Femur (tissue), 1 donor: ENCODE measurements at places on chromosomes 5 and 9.

DNA sequence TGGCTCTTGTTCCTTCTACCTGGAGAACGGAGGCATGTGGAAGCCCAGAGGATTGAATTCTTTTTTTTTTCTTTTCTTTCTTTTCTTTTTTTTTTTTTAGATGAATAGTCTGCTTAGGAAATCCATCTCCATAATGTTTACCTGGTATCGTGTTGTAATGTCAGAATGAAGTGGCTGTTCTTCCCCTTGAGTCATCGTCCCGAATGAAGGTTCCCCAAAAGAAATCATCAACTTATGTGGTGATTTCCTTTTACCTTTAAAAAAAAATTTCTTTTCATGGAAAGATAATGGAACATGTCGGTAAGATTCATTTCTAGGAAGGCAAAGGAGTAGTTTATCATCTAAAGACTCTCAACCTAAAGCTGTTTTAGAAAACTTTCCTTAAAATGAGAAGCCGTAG, 59.7 kb downstream of the DOCK8 start:
- DNase-seq = no peak

- DNase-seq = no peak
Measured at GRCh38 chr5:96978812-96979449, 43.1 kb downstream of the LNPEP start.

GRCh38 chr5:135721548-135722090, 112.8 kb upstream of the SLC25A48 start:
- no peak for DNase-seq

- DNase-seq = no peak
Measured at GRCh38 chr5:145557345-145557744, 277.8 kb downstream of the PRELID2 start.

GRCh38 chr9:28503573-28503972, 930.3 kb upstream of the C9orf72 start:
- no peak for DNase-seq

DNA sequence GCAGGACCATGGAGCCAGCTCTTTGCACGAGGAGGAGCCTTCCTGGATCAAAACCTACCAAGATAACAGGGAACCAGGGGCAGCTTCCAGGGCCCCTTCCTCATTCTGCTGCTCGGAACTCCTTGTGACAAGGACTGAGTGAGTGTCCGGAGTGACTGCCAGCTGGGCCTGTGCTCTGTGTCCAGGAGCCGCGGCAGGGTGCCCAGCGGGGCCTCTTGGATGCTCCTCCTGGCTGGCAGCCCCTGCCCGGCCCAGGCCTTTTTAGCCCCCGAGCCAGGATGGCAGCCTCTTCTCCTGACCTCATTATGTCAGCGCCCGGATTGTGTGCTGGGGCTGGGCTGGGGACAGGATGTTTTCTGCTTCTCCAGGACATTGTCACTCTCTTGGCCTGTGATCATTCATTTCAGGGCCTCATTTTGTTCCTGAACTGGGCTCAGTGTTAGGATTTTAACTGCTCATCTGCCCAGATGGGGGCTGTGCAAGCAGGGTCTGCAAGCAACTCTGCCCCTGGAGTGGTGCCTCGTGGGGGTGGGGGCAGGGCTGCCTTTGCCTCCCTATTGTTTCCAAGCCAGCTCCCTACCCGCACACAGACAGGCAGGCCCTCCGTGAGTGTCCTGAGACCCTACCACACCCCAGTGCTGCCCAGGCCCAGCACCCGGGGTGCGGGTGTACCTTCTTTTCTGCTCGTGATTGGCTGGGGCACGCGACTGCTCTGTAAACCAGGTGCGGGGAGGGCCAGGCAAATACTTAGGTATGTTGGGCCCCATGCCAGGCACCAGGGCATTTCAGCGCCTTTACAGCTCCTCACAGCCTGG, 161.6 kb downstream of the COL23A1 start:
- DNase-seq = no peak

DNA sequence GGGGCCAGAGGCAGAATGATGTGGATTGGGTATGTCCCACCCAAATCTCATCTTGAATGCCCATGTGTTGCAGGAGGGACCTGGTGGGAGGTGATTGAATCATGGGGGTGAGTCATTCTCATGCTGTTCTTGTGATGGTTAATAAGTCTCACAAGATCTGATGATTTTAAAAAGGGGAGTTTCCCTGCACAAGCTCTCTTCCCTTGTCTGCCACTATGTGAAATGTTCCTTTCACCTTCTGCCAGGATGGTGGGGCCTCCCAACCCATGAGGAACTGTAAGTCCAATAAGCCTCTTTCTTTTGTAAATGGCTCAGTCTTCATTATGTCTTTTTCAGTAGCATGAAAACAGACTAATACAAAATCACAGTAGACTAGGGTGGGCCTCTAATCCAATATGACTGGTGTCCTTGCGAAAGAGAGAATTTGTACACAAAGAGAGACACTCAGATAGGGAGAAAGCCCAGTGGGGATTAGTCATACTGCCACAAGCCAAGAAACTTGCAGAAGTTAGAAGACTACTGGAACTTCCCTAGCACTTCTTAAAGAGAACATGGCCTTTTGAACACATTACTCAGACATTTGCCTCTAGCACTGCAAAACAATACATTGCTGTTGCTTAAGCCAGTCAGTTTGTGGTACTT, 68.4 kb downstream of the ANXA1 start:
- DNase-seq = no peak

DNA sequence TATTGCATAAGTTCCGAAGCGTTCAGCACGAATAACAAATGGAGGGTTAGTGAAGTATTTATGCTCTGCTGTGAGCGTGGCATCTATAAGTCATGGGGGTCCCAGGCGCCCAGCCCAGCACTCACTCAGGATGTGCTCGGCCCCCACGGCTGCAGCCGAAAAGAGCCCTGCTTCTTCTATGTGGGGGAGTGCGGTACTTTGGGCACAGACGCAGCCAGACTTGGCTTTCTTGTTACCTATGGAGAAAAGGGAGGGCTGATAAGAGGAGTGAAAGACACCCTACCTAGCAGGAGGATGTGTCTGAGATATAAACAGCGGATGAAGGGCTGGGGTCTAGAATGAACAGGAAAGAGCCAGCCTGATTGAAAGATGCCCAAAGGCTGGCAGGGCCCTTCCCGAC, 51.4 kb downstream of the MRPL36 start:
- DNase-seq = peak; percentile 1

GRCh38 chr9:113712053-113712452, 164.1 kb upstream of the ZNF618 start:
- DNase-seq = no peak

DNA sequence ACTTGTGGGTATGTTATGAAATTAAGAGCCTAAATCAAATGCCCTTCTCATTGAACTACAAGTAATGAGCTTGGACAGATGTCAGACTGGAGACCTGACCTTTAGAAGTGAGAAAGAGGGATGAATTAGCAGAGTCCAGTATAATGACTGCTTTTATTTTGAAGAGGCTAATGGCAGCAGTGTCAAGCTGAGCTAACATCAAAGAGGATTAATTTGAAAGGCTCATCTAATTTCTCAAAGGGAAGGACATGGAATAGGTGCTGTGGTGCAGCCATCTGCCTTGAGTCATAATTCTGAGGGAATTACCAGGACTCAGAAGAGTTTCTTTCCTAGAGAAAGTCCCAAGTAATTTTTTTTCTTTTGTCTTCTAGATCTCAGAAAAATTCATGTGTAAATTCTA, 57.6 kb downstream of the FAM81B start:
- DNase-seq = no peak

- no peak for DNase-seq
Measured at GRCh38 chr5:158755986-158756385, 343.7 kb downstream of the EBF1 start.

DNA sequence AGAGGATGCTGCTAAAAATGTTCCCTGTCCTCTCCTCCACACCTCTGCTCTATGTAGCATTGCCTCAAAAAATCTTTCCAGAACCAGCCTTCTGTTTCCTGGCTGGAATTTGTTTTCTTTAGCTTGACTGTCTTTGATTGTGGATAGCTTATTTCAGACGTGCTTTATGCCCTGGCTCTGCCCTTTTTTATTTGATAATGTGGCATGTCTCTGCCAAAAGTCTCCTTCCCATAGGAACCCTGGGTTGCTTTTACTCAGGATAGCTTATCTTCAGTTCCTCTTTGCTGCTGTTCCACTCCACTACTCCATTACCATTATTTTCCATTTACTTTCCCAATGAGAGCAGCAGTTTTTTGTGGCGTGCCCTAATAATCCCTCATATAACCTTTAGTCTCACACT, 885 bp upstream of the TMEM252 start:
- DNase-seq = no peak

GRCh38 chr9:4959031-4959430, 26.0 kb upstream of the JAK2 start:
- DNase-seq = no peak

DNA sequence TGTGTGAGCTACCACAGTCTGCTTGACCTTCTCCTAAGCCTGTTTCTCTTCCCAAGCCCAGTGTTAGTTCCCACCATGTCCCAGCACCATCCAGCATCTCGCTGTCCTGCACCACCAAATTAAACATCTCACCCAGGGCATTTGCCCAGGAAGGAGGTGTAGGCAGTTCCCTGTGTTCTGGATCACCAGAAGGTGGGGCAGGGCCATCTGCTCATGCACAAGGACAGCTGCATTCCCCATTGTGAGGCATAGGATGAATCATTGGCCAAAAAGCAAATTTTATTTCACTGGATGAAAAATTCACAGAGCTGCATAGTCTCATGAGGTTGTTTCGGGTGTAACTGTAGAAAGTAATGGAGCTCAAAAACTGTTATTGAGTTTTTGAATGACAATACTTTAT, 89.5 kb upstream of the GRIA1 start:
- no peak for DNase-seq

DNA sequence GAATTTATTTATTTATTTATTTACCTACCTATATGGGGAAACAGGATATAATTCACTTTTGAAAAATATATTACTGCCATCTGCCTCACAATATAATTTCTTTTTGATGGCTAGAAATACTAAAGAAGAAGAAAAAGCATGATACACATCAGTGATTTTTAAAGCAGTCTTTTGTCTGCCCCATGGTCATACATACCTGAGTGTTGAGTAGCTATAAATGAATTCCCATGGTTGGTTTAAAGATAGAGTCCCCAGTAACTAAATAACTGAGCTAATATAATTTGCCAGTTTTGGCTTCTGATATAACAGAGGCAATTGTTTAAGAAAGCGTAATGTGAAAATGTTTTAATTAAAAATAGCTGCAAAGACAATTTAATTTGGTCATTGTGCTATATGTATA, 447.8 kb downstream of the PDE4D start:
- DNase-seq = no peak

GRCh38 chr5:169253071-169253470, 47.9 kb downstream of the SLIT3 start:
- DNase-seq = no peak

- peak; percentile 67 for DNase-seq
Measured at GRCh38 chr5:174935854-174936474, 211.6 kb downstream of the MSX2 start.

DNA sequence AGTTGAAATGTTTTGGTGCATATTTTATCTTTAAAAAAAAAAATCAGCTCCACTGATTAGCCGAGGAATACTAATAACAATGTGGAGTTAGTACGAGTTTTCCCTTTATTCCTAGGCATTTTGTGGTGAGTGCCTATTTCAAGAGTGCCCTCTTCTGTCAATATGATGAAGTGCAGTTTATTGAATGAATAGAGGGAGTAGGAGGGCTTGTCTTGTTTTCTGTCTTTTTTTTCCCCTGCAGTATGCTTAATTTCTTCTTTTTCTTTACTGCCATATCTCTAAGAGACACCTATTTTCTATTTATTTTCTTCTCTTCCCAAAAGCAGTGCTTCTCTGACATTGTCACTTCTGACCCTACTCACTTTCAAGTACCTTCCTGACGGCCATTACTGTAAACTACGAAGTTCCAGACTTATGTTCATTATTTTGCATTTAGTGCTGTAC, 169.6 kb upstream of the PITX1 start:
- DNase-seq = no peak

DNA sequence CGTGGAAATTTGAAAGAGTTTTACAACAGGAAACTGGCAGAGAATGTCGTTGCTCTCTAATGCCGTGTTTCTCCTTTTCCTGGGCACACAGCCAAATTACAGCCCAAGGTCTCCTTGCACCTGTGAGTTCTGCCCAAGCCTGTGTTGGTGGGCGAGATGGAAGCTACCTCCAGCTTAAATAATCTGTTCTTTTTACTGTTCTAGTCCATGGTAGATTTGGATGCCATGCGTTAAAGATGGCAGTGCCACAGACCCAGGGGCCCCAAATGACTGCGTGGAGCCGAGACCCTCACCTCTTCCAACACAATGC, 92.6 kb upstream of the IRX4 start:
- no peak for DNase-seq

- DNase-seq = no peak
Measured at GRCh38 chr9:89922099-89922498, 317.3 kb downstream of the GADD45G start.

DNA sequence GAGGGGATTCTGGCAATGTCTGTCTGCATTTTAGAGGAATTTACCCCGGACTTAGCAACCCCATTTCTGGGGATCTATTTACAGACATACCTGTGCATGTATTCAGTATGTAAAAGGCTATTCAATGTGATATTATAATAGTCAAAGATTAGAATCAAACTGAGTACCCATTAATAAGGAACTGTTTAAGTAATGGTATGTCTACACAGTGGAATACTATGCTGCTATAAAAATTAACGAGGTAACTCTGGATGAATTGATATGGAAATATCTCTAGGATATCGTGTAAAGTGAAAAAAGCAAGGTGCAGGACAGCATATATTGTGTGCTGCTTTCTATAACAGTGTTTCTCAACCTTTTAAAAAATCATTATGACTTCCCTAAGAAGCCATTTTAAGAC, 186.9 kb downstream of the SEMA6A start:
- no peak for DNase-seq

DNA sequence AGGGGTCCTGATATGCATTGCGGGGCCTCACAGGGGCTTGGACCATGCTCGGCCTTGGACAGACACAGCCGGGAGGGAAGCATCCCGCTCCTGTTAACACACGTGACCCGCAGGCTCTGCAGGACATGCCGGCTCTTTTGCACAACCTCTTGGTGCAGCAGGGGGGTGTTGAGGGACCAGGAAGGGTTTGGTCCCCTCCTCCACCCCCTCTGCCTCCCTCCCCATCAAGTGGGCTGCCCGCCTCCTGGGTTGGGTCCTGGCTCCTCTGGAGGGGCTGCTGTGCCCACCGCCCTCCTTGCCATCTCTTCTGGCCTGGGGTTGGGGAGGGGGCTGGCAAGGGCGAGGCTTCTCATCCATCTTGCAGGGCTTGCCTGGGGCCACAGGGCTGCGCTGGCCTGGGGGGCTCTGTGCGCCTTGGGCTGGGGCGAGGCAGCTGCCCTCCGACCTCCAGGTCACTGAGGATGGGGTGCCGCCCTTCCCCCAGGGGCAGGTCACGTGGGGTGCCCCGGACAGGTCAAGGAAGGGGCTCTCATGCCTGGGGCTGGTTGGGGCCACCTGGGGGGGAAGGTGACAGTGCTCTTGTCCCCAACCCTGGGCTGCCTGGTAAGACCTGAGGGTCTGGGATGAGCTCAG, 16.8 kb upstream of the SLC9A3 start:
- DNase-seq = no peak
